ENCODE measurements at places on chromosomes 3 and 15. TPM values are rescaled to one million over a fixed set of nuclear protein-coding genes. Genes with fewer than 3 reads are reported as not detected.

DNA sequence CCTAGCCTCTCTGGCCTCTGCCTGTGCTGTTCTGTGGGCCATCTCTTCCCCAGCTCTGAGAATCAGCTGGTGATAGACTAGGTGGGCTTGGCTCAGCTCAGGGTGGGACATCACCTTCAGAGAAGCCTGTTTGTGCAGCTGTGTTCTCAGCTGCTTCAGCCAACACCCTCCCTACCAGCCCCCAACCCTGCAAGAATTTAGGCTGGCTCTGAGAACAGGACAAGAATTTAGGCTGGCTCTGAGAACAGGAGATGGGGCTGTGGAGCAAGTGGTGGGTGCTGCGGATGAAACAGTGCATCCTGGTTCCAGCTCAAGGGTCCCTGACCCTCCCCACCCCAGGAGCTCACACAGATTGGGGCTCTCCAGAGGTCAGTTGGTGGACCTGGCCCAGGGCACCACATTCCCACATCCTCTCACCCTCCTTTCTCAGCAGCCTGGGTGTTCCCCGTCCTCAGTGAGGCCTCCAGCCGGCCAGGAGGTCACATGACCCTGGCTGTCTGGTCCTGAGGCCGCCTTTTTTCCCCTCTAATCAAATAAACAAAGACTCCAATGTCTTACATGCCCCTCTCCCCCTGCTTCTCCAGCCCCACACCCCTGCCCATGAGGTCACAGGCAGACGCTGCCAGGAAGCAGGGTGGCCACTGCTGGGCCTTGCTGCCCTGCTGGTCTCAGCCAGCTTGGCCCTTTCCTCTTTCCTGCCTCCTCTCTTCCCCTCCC lies 14.9 kb downstream of the PLEKHO2 start:
- peaks cover 72% of the 10 kb centered on the region for H3K4me1 ChIP-seq
- no peaks in the 10 kb centered on the region for H3K27me3 ChIP-seq
- peaks cover 43% of the 10 kb centered on the region for H3K36me3 ChIP-seq
- H3K27ac ChIP-seq = peak overlapping the region; percentile 79

VGLL3 gene
- 26.2 TPM for total RNA-seq

- no peaks in the 10 kb centered on the region for H3K27me3 ChIP-seq
- DNase-seq = no peak
- peaks cover 21% of the 10 kb centered on the region for H3K4me1 ChIP-seq
- no peak overlapping the region for H3K27ac ChIP-seq
- H3K36me3 ChIP-seq = no peaks in the 10 kb centered on the region
Measured at GRCh38 chr3:30467596-30468238, 138.7 kb upstream of the TGFBR2 start.

DNA sequence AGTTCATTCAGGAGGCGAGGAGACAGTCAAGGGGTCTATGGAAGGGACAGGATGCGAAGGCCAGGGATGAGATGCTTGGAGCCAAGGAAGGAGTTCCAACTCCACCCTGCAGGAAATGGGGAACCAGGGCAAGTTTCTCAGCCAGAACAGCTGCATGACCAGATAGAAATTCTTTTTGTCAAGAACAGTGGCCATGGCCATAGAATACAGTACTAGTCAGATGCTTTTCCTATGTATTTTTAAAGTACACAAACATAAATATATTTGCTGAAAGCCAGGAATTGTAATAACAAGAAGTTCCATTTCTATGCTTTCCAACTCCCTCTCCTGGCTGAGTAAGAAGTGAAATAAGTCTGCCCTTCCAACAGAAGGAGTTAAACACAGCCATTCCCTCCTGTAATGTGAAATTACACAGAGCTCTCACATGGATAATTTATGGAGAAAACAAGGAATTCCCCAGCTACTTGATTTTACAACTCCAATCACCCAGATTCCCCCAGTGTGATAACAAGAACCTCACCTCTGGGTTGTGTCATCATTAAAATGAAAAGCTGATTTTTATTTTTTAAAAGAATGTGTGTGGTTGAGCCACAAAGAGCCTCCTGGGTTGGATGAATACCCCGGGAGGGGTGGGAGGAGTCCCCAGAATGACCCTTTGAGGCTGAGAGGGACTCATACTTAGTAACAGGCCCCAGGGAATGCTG lies 124.6 kb upstream of the ARHGEF3 start:
- no peaks in the 10 kb centered on the region for H3K27me3 ChIP-seq
- H3K4me1 ChIP-seq = peaks cover 65% of the 10 kb centered on the region
- no peak overlapping the region for H3K4me3 ChIP-seq
- no peaks in the 10 kb centered on the region for H3K36me3 ChIP-seq

GRCh38 chr15:90497376-90497775 lies 32.3 kb upstream of the CRTC3 start:
- DNase-seq = no peak
- H3K36me3 ChIP-seq = peaks cover 77% of the 10 kb centered on the region
- peaks cover 7% of the 10 kb centered on the region for H3K4me1 ChIP-seq
- no peak overlapping the region for H3K27ac ChIP-seq
- H3K4me3 ChIP-seq = no peak overlapping the region

RETNLB gene
- total RNA-seq = not detected

RHOV gene
- total RNA-seq = not detected

WDR93 gene
- 0.17 TPM for total RNA-seq

P2RY14 gene
- 12.8 TPM for total RNA-seq

VEPH1 gene
- total RNA-seq = 0.23 TPM

PLSCR5 gene
- not detected for total RNA-seq

PARP9 gene
- 19.5 TPM for total RNA-seq

DNA sequence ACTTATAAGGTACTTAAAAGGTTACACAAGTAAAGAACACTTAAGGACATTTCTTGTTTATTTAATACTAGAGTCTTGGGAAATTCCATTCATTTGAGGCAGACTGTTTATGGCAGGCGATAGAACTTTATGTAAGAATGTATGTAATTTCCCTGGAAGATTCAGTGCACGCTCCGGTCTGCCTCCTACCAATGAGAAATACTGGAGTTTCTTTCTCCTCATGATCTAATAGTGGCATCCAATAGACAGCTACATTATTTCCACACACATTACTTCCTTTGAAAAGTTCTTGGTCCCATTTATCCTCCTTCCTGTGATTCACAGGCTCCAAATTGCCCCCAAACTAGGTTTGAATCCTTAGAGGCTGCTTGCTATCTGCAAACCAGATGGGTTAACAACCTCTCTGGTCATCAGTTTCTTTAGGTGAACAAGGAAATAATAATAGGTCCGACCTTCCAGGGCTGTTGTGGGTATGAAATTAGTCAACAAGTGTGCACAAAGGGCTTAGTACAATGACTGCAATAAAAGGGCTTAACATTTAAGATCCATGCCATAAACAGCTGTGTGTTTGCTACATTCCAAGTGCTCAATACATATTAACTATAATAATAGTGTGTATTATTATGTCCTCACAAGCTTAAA lies 30.7 kb downstream of the EIF4E3 start:
- peak overlapping the region; percentile 63 for H3K27ac ChIP-seq
- no peaks in the 10 kb centered on the region for H3K27me3 ChIP-seq
- H3K36me3 ChIP-seq = no peaks in the 10 kb centered on the region
- H3K4me1 ChIP-seq = peaks cover 57% of the 10 kb centered on the region
- H3K4me3 ChIP-seq = no peak overlapping the region
- no peak for DNase-seq

- no peak overlapping the region for H3K27ac ChIP-seq
- no peaks in the 10 kb centered on the region for H3K36me3 ChIP-seq
- H3K27me3 ChIP-seq = no peaks in the 10 kb centered on the region
- no peak overlapping the region for H3K4me3 ChIP-seq
- DNase-seq = no peak
Measured at GRCh38 chr3:151859233-151859673, 14.2 kb upstream of the SUCNR1 start.

DNA sequence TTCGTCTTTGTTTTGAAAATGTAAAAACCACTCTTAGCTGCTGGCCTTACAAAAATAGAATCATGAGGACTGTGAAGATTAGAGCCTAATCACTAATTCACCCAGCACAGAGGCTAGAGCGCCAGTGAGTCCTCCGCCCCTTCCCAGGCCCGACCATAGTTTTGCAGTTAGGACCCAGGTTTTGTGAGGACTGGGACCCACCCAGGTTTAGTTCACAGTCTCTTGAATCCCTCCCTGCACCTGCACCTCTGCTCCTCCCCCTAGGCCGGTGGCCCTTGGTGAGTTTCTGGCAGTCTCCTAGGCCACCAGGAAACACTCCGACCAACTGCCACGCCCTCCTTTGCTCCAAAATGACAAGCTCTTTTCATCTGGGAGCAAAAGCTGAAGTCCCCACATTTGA lies 136.0 kb upstream of the CCDC54 start:
- H3K27me3 ChIP-seq = no peaks in the 10 kb centered on the region
- H3K27ac ChIP-seq = peak overlapping the region; percentile 80
- peak overlapping the region; percentile 83 for H3K4me3 ChIP-seq
- H3K4me1 ChIP-seq = peaks cover 36% of the 10 kb centered on the region
- no peak for DNase-seq
- H3K36me3 ChIP-seq = no peaks in the 10 kb centered on the region

PDE12 gene
- total RNA-seq = 26.5 TPM

GRCh38 chr3:30656624-30657141 lies 50.3 kb downstream of the TGFBR2 start:
- no peak overlapping the region for H3K4me3 ChIP-seq
- H3K27me3 ChIP-seq = no peaks in the 10 kb centered on the region
- DNase-seq = no peak
- H3K27ac ChIP-seq = peak overlapping the region; percentile 58

SPESP1 gene
- total RNA-seq = 3.1 TPM

INAFM2 gene
- total RNA-seq = 40.4 TPM

KBTBD13 gene
- total RNA-seq = not detected

DNA sequence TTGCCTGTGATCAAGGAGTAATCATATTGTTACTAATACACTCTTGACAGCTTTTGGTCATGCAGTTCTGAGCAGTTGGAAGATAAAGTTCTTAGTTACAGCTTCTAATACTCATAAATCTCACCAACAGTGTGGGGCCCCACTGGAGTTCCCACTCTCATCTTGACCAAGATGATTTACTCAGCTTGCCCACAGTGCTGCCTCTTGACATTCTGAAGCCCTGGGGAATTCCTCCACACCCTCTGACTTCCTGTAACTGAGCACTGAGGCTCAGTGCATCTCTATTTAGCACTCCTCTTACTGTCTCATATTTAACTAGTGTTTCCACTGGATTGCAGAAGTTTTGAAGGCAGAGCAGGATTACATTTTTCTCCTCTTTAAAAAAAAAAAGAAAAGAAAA lies 1.9 kb upstream of the ARL6IP5 start:
- H3K27me3 ChIP-seq = no peaks in the 10 kb centered on the region
- H3K4me3 ChIP-seq = no peak overlapping the region
- H3K4me1 ChIP-seq = peaks cover 66% of the 10 kb centered on the region
- DNase-seq = no peak
- peak overlapping the region; percentile 91 for H3K27ac ChIP-seq
- H3K36me3 ChIP-seq = no peaks in the 10 kb centered on the region

GABRG3 gene
- total RNA-seq = not detected

DNA sequence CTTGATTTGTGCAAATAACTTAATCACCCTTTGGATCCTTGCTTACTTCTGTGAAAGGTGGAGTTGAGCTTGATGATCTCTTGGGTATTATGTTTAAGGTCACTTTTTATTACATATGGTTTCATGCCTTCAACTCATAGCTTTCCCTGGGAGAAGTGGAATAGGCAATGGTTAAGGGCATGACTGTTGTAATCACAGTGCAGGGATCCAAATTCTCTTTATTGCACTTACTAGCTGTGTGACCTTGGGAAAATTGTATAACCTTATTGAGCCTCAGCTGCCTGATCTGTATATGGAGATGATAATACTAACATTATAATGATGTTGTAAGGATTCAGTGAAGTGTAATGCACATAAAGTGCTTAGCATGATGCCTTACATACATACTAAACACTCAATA lies 59.1 kb downstream of the PLCL2 start:
- H3K27ac ChIP-seq = no peak overlapping the region
- no peaks in the 10 kb centered on the region for H3K4me1 ChIP-seq
- H3K4me3 ChIP-seq = no peak overlapping the region
- no peak for DNase-seq

DNA sequence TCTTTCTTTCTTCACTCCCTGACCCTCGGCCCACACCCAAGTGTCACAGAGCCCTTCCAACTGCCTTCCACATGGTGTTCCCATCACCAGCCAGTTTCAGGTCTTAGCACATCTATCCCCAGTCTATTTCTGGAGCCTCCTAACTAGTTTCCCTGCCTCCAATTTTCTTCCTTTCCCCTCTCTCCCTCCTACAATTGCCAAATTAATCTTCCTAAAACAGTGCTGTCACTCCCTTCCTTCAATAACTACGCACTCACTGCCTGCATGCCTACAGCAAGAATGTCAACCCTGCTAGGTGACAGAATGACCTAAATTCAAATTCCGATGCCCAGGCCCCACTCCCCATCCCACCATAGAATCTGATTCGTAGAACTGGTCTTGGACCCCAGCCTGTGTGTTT lies 36.1 kb upstream of the CA12 start:
- peaks cover 10% of the 10 kb centered on the region for H3K4me1 ChIP-seq
- H3K4me3 ChIP-seq = no peak overlapping the region
- no peak overlapping the region for H3K27ac ChIP-seq
- H3K36me3 ChIP-seq = no peaks in the 10 kb centered on the region
- no peak for DNase-seq

DNA sequence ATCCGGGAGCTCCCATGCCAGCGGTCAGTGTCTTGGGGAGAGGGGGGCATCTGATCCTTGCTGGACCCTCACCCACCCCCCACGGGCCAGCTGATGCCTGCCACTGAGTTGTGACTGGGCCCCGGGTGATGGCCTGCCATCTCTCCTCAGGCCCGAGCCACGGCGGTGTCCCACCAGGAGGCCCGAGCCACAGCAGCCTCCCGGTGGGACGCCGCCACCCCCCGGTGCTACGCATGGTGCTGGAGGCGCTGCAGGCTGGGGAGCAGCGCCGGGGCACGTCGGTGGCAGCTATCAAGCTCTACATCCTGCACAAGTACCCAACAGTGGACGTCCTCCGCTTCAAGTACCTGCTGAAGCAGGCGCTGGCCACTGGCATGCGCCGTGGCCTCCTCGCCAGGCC lies 4.3 kb downstream of the H1-8 start:
- no peaks in the 10 kb centered on the region for H3K4me1 ChIP-seq
- no peak overlapping the region for H3K27ac ChIP-seq
- H3K27me3 ChIP-seq = no peaks in the 10 kb centered on the region
- H3K36me3 ChIP-seq = no peaks in the 10 kb centered on the region
- H3K4me3 ChIP-seq = no peak overlapping the region

GRCh38 chr3:134352031-134352671 lies 22.1 kb downstream of the AMOTL2 start:
- peaks cover 74% of the 10 kb centered on the region for H3K4me1 ChIP-seq
- DNase-seq = no peak
- H3K4me3 ChIP-seq = no peak overlapping the region
- peak overlapping the region; percentile 70 for H3K27ac ChIP-seq

GRCh38 chr3:172153335-172153861 lies 114.0 kb downstream of the FNDC3B start:
- peak overlapping the region; percentile 82 for H3K27ac ChIP-seq
- peak overlapping the region; percentile 4 for H3K4me3 ChIP-seq
- no peaks in the 10 kb centered on the region for H3K27me3 ChIP-seq
- H3K4me1 ChIP-seq = peaks cover 58% of the 10 kb centered on the region
- no peaks in the 10 kb centered on the region for H3K36me3 ChIP-seq

ANKRD63 gene
- not detected for total RNA-seq

NOX5 gene
- total RNA-seq = under 0.01 TPM

TUSC7 gene
- total RNA-seq = not detected

ACTC1 gene
- total RNA-seq = 6.2 TPM

IL20RB gene
- total RNA-seq = 0.83 TPM

GRCh38 chr3:33091746-33092145 lies 5.2 kb downstream of the GLB1 start:
- no peaks in the 10 kb centered on the region for H3K27me3 ChIP-seq
- no peak for DNase-seq
- no peak overlapping the region for H3K4me3 ChIP-seq
- H3K4me1 ChIP-seq = peaks cover 11% of the 10 kb centered on the region
- H3K36me3 ChIP-seq = peaks cover 26% of the 10 kb centered on the region
- H3K27ac ChIP-seq = no peak overlapping the region

MAGI1 gene
- 17.1 TPM for total RNA-seq

Measured in esophagus muscularis mucosa (tissue), 4 donors.